ENCODE measurements at places on chromosomes 1 and 21.

DNA sequence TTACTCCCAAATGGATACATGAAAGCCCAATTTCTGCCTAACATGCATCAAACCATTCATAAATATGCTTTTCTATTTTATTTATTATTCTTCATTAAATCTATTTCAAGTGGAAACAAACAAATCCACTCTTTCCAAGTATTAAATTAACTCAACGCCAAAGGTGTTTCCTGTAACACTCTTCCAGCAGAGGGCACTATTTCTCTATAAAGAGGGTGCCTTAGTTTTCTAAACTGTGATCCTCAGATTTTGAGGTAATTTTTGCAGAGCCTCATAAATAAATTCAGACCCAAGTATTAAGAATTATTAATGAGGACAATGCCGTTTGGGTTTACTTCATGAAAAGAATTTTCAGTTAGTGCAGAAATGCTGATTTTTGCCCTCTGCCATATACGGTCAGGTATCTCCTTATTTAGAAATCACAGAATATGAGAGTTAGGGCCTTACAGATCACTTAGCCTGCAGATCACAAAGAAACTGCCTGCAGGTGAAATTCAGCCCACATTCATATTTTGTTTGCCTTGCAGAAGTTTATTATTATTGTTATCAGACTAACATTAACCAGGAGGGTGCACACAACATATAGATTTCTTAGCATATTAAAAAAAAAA lies 40.1 kb upstream of the MYSM1 start:
- DNase-seq, result peak; percentile 68

- DNase-seq, result no peak
Observed at GRCh38 chr1:157153746-157154145, 15.6 kb upstream of the ETV3 start.

- no peak for DNase-seq
Observed at GRCh38 chr1:41677620-41678019, 193.1 kb upstream of the EDN2 start.

DNA sequence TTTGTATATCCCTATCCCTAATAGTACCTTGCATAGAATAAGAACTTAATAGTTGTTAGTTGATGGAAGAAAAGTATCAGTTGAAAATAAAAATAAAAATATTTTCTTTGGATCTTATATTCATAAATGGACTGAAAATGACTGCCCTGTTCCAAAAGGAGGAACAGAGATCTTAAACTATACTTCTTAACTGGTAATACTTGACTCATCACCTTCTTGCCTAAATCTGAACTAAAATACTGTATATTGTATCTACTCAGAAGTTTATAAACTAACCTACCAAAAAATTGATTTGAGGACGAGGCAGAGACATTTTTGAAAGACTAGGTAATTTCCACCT lies 178.8 kb downstream of the SYT2 start:
- no peak for DNase-seq

DNA sequence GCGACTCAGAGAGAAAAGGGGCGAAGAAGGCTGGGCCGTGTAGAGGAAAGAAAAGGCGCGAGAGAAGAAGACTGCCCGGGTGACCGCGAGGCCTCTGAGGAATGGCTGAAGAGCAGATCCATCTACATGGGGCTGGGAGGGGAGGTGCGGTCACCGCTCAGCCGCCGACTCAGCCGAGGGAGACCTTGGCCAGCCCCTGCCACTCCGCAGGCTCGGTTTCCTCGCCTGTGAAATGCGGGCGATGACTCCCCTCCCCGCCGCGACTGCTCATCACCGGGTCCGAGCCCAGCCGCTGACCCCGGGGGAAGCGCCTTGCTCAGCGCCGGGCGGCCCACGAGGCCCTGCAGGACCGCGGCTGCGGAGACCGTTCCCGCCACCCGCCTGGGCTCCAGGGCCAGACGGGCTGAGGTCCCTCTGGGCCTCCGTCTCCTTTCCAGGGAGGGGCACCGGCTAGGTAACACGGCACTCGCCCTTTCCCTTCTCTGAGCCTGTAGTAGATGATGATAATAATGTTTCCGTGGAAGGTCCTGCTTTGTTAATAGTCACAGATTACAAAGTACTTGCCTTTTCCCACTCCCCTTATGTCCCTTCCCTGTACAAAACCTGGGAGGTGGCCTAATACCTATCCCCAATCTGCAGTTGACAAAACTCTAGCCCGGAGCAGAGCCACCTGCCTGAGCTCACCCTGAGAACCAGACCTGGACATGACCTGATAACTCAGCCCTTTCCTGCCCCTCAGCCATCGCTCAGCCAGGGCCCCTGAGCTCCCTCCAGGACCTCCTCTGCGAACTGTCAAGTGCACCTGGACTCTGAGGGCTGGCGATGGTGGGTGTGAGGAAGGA lies 1.6 kb upstream of the BSND start:
- DNase-seq, result no peak

DNA sequence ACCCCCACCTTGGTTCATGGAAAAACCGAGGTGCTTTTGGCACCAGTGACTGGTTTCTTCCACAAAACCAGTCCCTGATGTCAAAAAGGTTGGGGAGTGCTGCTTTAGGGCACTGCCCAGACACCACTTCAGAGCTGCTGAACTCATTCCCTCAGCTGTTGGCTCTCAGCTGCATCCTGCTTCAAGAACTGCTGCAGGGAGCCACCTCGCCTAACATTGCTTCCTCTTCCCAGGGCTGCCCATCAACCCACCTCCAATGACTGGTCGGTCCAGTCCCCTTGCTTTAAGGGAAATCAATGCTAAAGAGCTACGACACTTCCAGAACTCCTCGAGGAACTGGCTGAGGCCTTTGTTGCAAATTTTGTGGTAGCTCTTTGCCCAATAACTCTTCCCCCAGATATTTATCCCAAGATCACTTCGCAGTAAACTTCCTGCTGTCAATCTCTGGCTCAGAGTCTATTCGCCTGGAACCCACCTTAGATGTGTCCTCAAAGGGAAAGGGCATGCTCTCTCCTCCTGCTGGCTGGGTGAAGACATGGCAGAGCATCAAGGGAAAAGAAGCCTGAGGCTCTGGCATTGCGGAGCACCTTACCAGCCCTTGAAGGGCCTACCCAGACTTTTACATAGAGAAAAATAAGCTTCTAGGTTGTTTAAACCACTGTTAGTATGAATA lies 29.0 kb downstream of the C1orf52 start:
- no peak for DNase-seq

- DNase-seq, result no peak
Observed at GRCh38 chr1:233863901-233864545, 40.5 kb upstream of the SLC35F3 start.

DNA sequence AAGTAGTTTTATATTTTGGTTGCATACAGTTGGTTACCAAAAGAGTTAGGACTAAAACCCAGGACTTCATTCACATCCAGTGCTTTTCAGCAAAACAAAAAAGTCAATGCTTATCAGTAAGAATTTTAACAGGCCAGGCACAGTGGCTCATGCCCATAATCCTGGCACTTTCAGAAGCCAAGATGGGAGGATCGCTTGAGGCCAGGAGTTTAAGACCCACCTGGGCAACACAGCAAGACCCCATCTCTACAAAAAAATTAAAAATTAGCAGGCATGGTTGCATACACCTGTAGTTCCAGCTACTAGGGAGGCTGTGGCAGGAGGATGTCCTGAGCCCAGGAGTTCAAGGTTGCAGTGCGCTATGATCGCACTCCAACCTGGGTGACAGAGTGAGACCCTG lies 47.3 kb downstream of the AKT3 start:
- no peak for DNase-seq

- DNase-seq, result no peak
Observed at GRCh38 chr1:30068787-30069472, 654.5 kb downstream of the MATN1 start.

DNA sequence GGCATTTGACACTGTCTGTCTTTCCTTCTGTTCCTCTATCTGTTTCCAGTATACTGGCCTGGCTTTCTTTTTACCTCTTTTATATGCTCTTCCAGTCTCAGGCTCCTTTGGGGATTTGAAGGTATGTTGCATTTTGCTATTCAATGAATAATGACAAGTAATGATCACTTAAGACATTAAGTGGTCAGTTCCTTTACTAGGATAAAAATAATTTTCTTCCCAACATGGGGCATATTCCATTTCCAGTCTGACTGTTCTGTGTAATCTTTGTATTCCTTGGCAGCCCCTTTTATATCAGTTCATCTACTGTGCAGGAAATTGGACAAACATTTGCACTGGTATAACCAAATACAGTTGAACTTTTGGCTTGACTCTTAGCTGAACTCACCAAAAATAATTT lies 15.6 kb downstream of the METTL18 start:
- no peak for DNase-seq

DNA sequence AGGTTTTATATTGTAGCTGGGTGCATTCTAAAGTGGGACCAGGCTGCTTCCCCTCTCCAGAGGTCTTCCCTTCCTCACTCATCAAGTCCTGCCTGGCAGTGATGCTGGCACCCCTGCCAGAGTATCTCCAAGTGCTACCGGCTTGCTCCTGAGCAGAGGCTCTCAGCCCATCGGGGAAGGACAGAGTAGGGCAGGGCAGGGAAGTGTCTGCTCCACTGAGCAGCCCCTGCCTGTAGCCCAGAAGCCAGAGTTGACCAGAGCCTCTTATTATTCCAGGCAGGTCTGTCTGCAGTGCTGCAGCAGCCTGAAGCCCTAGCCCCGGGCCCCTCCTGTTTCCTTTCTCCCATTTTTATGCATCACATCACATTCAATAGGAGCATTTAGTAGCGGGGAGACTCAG lies 51.1 kb downstream of the ATP2B4 start:
- no peak for DNase-seq

DNA sequence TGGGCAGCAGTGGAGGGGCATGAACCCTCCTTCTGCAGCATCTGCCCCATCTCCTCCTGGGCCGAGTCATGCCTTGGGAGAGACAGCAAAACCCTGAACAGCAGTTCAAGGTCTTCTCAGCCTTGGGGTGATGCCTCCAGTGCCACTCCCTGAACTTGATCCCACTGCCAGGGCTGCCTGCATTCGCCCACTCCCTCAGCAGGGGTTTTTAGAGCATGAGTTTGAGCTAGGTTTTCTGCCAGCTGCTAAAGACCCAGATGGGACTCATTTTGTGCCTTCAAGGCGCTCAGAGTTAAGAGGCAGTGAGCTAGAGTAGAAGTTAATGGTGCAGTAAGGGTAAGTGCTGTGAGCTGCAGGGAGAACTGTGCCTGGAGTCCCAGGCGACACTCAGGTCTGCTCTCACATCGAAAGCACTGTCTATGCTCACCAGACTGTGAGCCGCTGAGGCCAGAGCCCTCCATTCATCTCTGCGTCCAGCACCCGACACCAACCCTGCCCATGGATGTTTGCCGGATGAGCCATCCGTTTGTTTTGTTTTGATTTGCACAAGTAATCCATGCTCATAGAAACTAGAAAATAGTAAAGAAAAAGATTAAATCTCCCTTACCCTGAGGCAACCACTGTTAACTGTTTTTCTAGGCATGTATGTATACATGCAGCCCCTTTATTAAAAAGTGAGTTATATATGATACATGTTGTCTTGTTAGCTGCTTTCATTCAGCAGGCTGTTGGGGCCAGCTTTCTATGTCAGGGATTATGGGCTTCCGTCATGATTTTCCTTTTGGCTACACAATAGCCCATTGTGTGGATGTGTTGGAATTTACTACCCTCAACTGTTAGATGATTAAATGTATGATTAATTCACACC lies 67.8 kb downstream of the VPS26C start:
- DNase-seq, result no peak

DNA sequence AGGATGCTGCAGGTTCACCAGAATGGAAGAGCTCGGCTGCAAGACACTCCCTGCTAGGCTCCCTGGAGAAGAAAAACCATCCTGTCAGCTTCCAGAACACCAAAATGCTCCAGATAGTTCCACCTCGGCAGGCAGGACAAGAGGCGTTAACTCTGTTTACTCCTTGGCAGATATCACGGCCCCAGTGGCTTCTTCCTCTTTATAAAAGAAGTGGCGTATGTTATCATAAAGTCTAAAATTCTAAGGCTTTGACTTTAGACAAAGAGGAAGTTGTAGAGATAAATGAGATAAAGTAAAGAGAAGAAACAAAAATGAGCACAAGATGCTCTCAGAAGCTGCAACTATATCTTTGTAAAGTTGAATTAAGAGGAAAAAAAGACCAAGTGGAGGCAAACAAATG lies 24.3 kb upstream of the MTF1 start:
- no peak for DNase-seq

GRCh38 chr1:212158912-212159796 lies 123.6 kb downstream of the DTL start:
- no peak for DNase-seq

GRCh38 chr1:2894381-2895041 lies 93.0 kb upstream of the TTC34 start:
- DNase-seq, result no peak

GRCh38 chr21:39527664-39528381 lies 76.1 kb downstream of the SH3BGR start:
- no peak for DNase-seq

DNA sequence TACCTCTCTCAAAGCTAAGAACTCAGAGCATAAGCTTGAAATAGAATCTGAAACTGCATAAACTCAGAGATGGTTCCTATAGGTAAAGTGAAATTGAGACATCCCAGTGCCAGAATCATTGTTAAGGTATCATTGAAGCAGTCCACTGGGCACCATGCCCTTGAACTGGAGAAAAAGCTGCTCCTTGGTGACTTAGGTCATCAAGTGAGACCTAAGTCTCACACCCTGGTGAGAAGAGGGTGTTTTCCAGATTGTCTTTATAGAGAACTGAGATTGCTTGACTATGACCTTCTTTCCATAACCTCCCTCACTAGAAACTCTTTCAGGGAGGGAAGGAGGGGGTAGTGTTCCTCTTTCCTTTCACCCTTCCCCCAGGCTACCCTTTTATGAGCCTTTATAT lies 9.4 kb upstream of the ATP6V1G3 start:
- DNase-seq, result no peak

- no peak for DNase-seq
Observed at GRCh38 chr21:21324297-21324696, 326.1 kb downstream of the NCAM2 start.

DNA sequence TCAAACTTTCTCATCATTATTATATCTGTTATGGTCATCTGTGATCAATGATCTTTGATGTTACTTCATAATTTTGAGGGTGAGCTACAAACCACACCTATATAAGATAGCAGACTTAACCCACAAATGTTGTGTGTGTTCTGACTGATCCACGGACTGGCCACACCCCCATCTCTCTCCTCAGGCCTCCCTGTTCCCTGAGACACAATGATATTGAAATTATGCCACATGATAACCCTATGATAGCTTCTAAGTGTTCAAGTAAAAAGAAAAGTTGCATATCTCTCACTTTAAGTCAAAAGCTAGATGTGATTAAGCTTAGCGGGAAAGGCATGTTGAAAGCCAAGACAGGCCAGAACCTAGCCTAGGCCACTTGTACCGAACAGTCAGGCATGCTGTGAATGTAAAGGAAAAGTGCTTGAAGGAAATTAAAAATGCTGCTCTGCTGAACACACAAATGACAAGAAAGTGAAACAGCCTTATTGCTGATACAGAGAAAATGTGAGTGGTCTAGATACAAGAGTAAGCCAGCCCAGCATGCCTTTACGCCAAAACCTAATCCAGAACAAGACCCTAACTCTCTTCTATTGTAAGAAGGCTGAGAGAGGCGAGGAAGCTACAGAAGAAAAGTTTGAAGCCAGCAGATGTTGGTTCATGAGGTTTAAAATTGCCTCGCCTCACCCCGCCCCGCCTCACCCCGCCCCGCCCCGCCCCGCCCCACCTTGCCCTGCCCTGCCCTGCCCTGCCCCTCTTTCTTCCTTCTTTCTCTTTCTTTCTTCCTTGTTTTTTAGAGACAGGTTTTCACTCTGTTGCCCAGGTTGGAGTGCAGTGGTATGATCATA lies 16.5 kb downstream of the CTSS start:
- DNase-seq, result no peak

- no peak for DNase-seq
Observed at GRCh38 chr1:9805006-9805508, 18.7 kb downstream of the CLSTN1 start.
